Mesenteric fat pad (tissue), 1 donor: ENCODE measurements at places on chromosomes 7 and 10. TPM values are rescaled to one million over a fixed set of nuclear protein-coding genes. Genes with fewer than 3 reads are reported as not detected.

DNA sequence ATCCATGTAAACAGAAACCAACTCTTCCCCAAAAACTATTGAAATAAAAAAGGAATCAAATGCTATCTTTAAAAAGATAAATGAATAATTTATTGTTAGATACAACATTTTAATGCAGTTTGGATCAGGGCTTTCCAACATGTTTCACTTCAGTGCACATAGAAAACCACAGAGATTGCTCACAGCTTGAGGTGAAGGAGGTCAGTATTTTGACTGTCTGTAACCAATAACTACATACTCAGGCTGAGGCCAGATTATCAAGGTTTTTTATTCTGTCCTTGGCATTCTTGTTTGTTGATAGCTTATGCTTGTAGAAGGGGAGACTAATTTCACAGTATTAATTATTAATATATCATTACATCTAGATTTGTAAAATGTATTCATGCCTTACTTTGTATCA is 195.5 kb downstream of the PRKG1 start:
- no peak for DNase-seq

GRCh38 chr10:128209862-128210214 is 83.6 kb upstream of the MKI67 start:
- DNase-seq = no peak

- no peak for DNase-seq
These were observed 10.9 kb downstream of the DNMBP start for GRCh38 chr10:99998889-99999288.

DNA sequence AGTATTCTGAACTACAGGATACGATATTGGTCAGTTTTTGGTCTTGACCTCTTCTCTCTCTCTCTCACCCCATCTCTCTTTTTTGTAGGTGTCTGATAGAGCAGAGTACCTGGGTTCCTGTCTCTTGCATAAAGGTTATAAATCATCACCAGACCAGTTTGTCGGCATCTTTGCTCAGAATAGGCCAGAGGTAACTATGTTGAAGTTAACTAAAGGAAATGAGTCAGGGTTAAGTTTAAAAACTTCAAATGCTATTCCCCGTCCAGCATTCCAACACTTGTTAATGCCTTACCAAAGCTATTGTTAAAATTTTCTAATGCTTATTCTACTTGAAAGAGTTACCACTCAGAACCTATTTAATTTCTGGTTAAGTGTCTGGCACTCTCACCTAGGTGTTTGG is 30.7 kb downstream of the ACSL5 start:
- no peak for DNase-seq

- DNase-seq = no peak
These were observed 1.5 kb downstream of the GDF2 start for GRCh38 chr10:47323636-47324296.

The MNX1 gene
- not detected for total RNA-seq

The LBX1 gene
- total RNA-seq = 0.10 TPM

The OR9A2 gene
- total RNA-seq = not detected

The TSPAN12 gene
- total RNA-seq = 7.2 TPM
